ENCODE measurements at places on chromosomes 12 and 14.

DNA sequence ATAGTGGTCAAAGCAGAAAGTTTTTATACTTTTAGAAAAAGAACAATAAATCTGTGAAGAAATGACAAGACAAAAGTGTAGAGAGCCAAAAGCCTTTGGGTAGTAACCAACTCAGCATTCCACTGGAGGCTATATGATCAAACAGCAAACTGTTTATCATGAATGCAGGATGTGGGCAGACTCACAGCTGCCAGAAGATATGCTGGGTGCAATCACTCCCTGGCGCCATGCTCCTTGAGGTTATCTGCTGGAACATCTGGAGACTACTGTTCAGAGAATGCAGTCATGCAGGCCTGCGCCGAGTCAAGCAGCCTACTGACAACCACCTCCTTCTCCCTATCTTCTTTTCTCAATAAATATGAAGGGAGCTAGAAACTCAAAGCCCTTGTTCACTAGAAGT, 49.0 kb upstream of the SLC8A3 start:
- DNase-seq = no peak

GRCh38 chr14:70239802-70240201, 51.1 kb upstream of the SLC8A3 start:
- DNase-seq = no peak

- no peak for DNase-seq
These were observed 168.6 kb downstream of the CPNE8 start for GRCh38 chr12:38736821-38737220.

GRCh38 chr14:68888883-68889282, 90.2 kb downstream of the ACTN1 start:
- no peak for DNase-seq

DNA sequence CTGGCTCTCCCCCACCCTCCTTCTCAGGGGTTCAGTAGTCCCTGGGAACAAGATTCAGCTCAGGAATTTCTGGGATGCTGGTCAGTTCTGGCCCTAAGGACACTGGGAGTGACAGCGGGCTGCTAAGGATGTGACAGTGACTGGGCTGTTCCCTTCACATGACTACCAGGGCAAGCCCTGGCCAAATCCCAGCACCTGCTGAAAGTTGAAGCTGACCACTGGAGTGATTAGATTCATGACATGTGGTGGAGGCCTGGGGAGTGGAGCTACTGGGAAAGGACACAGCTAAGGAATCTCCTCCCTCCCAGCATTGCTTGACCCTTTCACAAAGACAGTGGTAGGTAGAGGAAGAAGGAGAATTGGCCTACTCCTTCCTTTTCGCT, 204.9 kb downstream of the DAD1 start:
- no peak for DNase-seq

GRCh38 chr12:101939306-101939705, 61.9 kb downstream of the DRAM1 start:
- no peak for DNase-seq

DNA sequence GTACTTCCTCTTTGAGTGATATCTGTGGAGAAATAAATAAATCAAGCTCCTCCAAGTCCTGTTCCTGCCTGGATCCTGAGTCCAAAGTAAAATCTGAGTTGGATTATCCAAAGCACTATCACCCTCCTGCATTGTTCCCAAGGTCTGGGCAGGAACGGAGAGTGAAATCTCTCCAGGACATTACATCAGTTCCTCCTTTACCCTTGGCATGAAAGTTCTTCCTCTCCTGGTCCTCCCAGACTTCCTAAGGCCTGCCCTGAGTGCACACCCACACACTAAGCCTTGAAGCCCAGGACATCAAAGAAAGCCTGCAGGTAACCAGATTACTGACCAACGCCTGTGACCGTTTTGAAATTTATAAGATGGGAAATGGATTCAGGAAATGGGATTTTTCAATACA, 206.8 kb upstream of the BCL2L14 start:
- DNase-seq = no peak

GRCh38 chr14:57412341-57412740, 22.0 kb downstream of the NAA30 start:
- no peak for DNase-seq

DNA sequence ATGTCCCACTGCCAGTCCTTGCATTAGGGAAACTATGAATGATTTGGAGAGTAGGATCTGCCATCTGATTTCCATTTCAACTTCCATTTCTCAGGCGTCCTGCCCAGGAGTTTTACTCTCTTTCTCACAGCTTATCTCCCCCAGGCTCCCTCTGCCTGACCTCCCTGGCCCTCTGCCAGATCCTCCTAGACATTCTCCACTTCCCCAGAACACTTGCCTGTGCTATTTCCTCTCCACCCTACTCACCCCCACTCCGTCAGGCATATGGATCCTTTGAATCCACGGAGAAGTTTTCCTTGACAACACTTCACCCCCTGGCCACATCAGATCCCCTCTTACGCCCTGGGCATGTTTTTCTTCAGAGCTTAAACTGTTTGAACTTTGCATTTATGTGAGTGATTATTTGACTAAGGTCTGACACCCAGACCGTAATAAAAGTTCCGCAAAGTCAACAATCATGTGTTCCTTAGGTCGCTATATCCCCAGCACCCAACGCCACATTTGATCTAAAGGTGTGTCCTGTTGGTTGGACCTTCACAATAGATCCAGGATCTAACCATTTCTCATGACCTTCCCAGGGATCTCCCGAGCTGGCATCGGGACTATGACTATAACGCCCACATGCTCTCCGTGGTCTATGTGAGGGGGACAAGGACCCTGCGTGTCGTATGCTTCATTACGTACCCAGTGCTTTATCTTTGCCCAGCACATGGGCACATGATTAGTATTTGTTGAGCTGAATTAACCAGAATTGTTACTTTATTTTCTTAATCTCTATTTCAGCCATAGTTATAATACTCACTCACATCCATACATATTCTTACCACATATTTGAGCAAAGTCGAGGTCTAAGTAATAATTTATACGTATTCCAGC, 255.8 kb upstream of the FOXN3 start:
- DNase-seq = no peak

GRCh38 chr14:61151251-61151650, 129.9 kb downstream of the TMEM30B start:
- no peak for DNase-seq

DNA sequence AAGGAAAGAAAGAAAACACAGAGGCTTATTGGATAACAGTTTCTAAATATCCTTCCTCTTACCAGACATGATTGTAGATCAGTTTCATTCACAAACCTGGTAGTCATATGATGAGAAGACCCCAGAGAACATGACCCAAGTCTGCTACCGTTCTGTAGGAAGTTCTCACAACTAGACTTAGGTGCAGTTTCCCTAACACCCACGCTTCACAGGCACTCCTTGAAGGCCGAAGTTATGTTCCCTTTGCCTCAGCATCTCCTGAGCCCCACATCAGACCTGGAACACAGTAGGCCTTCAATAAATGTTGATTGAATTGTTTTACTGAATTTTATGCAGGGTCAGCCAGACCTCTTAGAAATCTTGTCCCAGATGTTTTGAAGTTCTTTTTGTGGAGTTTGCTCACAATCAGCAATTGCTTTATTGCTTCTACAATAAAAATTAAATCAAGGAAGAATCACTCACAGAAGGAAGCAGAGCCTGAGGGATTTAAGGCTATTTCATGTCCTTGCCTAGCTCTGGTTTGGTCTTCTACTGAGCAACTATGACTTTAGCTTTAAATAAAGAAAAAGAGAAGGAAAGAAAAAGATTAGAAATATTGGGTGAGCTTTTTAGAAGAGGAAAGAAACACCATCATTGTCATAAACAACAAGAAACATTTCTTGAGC, 138.6 kb upstream of the MDM1 start:
- no peak for DNase-seq

GRCh38 chr14:90336985-90337384, 5.2 kb upstream of the NRDE2 start:
- no peak for DNase-seq

DNA sequence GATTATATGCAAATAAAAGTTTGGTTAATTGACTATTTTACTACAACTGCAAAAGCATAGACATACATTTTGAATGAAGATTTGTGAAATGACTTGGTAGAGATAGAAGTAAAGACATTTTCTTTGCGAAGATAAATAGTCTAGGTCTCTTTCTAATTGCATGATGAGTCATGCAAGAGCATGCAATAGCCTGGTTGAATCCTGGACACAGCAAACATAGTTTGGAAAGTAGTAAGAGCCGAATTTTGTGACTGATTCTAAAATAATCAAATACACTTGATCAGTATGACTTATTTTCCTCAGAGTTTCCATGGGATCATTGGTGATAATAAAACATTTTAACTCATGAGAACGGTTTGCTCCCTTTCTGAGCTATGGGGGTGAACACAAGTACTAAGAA, 27.7 kb upstream of the CAND1 start:
- no peak for DNase-seq

DNA sequence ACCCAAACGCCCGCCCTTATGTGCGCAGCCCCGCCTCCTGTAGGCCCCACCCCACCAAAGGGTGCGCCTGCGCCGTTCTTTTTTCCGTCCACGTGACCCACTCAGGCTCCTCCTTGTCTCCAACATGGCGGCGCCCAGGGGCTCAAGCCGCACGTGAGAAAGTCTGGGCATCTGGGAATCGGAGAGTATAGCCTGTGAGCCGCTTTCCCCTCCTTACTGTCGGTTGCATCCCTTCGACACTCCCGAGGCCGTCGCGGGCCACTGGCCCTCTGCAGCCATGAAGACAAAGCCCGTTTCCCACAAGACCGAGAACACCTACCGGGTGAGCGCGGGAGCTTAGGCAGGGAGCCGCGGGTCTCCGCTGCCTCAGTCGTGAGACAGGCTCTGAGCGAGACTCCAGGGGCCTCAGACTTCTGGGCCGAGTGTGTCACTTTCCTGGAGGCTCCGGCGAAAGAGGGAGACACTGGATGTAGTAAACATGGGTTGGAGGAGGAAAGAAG, at the start of gene UTP20:
TSS of gene UTP20 (plus strand) at position 100 of the 500 bp plus-strand sequence. CDS start at position 278, 178 bp downstream.
- peak; percentile 98 for DNase-seq

GRCh38 chr12:450438-450837, 9.3 kb upstream of the B4GALNT3 start:
- DNase-seq = no peak

- no peak for DNase-seq
These were observed 102.8 kb downstream of the SLC5A8 start for GRCh38 chr12:101107032-101107763.

DNA sequence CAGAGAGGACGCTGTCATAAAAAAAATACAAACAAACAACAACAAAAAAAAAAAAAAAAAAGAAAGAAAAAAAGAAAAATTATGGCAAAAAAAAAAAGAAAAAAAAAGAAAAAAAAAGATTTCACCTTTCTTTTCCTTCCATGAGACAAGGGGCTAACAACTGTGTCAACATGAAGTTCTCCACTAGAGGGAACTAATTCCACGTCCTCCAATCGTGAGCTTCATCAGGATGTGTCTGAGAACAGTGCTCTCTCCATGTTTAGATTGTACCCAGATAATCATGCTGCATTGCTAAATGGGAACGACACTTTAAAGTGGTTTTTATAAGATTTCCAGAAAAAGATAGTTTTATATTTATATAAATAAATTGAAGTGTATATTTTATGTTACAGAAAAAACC, 96.2 kb upstream of the PTPRB start:
- DNase-seq = peak; percentile 84

GRCh38 chr12:57085999-57086492, 2.9 kb upstream of the NAB2 start:
- peak; percentile 85 for DNase-seq

DNA sequence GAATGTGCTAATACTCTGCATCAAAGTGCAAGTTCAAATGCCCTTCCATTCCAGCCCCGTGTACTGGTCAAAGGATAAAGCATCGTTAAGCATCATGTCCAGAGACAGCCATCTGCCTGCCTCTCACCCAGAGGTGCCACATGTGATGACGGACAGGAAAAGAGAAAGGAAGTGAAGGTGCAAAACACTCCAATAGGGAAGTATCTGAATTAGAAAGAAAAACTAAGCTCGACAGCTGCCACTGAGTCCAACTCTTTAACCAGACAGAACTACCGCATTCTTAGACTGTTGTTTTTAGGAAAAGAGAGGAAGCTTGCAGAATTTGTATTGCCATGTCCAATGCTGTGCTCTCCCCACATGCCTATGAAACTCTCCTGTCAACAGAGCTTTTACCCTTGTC, 465.0 kb upstream of the SOX5 start:
- DNase-seq = no peak

- no peak for DNase-seq
These were observed 15.9 kb downstream of the CFAP251 start for GRCh38 chr12:121934309-121934664.

- no peak for DNase-seq
These were observed 94.2 kb downstream of the LLPH start for GRCh38 chr12:66036317-66036716.

GRCh38 chr12:127306604-127307215, 960.3 kb upstream of the TMEM132C start:
- DNase-seq = no peak

- peak; percentile 91 for DNase-seq
These were observed 39.1 kb downstream of the CORO1C start for GRCh38 chr12:108691998-108692808.

- DNase-seq = no peak
These were observed 106.9 kb downstream of the TBC1D30 start for GRCh38 chr12:64931321-64931720.

- no peak for DNase-seq
These were observed 30.9 kb downstream of the NT5DC3 start for GRCh38 chr12:103810111-103810510.

- no peak for DNase-seq
These were observed 291.5 kb upstream of the SRRM4 start for GRCh38 chr12:118689793-118690192.

DNA sequence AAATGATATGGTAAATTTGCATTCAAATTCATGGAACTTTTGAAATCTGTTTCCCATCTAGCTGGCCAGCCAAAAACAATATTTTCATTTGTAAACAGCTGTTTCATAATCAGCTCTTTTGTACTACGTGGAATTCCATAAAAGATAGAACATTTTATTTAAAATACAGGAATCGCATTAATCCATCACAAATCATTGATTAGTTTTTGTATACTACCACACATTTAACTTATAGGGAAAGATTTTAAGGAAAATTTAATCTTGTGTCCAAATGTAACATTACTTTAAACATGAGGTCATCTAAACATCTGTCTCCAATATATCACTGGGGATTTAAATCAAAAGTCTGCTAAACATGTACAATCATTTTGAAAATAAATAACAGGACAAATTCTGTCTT, 33.5 kb downstream of the SLC25A21 start:
- DNase-seq = no peak
